DMS79 (cell line): ENCODE measurements at places on chromosomes 3 and 15.

DNA sequence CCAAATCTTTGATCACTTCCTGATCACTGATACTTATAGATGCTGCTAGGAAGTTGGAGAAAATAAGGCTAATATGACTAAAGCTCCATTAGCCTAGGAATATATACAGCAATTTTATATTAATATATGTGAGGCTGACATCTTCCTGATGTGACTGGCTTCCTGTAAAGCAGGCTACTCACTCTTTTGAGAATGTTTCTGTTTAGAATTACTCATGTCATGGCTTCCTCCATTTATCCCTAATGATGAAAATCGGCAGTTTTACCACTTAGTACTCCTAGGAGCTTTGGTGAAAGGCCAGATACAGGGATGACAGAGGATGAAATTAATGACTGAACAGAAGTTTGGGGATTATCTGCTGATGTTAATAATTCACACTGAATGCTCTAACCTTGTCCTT is 3.9 kb upstream of the MAP1A start:
- DNase-seq = no peak

DNA sequence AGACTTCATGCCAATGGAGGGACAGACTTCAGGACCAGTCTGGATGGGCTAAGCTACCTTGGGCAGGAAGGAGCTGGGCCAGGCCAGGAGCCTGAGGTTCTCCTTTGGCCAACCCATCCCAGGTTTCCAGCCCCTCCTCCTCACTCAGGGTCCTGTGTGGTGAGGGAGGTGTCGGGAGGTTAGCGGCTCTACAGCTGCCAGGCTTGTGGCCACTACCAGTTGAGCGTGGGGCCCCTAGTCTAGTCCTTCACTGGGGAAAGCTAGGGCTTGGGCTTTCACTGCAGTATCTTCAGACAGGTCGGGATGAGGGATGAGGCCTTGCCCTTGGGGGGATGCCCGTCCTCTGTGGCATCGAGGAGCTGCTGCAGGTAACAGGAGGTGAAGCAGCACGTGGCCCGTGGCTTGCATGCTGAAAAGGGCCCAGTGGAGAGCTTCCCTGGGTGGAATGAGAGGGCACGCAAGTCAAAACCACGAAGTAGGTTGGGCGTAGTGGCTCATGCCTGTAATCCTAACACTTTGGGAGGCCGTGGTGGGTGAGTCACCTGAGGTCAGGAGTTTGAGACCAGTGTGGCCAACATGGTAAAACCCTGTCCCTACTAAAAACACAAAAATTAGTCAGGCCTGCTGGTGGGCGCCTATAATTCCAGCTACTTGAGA is 8.5 kb upstream of the FANCD2 start:
- no peak for DNase-seq

GRCh38 chr3:41327718-41328117 is 128.4 kb downstream of the CTNNB1 start:
- no peak for DNase-seq

DNA sequence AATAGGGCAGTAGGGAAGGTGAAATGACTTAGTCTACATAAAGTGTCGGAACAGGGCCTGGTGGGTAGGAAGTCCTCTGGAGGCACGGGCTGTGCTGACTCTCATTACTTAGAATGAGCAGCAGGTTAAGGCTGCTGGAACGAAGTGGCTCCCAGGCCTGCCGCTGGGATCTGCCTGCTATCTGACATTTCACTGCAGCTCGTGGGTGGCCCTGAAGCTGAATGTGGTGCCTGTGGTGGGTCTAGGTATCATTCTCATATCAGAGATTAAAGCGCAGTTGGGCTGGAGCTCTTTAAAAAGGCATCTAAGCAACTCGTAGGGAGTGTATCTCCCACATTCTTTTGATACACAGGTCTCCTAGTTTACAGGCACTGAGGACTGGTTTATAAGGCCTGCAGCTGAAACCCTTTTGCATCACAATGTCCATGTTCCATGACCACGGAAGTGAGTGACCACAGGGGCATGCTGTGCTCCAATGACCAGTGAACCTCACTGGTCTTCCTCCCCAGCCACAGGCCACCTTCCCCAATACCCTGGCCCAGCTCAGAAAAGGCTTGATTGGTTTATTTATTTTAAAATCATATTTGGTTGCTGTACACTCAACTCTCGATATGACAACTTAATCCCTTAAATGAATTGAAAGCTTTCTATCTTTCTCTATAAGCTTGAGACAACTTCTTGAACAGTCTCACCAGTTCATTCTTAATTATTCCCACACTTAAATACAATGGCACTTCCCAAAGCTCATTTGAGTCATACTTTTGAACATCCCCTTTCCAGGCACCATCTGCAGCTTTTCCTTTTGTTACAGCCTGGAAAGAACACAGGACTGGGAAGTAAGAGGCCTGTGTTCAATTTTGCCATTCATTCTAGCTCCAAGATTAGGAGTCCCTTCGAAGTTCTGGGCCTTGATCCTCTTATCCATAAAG is 19.0 kb downstream of the ADAMTS9 start:
- no peak for DNase-seq

DNA sequence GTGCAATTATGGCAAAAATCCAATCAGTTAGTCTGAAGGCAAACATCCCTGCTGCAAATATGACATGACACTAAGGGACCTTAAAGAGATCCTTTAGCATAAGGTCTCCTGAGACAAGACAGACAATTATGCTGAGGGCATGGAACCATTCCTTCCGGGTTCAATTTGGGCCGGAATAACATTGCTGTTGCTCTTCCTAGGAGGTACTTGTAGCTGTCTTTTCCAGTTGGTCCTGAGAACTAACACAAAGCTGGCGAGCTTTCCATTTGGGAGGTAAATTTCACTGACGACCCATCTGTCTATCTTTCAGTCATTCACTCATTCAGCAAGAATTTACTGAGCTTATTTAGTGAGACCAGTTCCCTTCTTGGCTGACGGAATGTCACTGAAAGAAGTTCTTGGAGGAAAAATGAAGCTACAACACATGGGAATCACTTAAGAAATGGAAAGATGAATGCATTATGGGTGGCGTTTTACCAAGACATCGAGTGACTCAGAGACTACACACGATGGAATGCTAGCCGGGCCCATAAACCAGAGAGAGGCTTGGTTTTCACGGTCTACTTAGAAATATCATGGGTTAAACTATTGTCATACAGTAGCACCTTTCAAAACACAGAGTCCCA is 215.5 kb downstream of the PDZRN3 start:
- no peak for DNase-seq

DNA sequence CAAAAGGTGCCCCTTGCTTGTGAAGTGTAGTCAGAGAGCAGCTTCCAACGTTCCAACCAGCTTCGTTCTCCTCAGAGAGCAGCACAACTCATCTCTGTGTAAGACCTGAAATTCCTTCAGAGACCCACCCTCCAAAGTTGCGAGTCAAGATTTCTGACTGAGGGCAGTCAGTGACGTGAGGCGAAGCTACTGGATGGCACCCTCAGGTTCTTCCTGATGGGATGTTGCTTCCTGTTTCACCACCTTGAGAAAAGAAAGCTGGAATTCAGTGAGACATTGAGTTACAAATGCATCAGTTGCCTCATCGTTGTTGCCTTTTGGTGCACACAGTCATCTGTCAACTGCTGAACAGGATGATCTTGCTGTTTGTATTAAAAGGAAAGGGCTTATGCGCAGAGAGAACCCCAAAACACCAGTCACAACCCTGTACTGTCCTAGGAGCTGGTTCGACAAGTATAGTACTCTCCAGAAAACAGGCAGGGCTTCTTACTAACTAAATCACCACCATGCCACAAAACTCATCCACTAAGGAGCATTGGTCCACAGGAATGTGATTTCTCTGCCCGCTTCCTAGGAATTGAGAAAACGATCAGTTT is at the start of gene CERS3:
TSS of gene CERS3 (minus strand) at position 118 of the 596 bp plus-strand sequence. CDS start 27,101 bp downstream, outside the sequence.
- DNase-seq = no peak

DNA sequence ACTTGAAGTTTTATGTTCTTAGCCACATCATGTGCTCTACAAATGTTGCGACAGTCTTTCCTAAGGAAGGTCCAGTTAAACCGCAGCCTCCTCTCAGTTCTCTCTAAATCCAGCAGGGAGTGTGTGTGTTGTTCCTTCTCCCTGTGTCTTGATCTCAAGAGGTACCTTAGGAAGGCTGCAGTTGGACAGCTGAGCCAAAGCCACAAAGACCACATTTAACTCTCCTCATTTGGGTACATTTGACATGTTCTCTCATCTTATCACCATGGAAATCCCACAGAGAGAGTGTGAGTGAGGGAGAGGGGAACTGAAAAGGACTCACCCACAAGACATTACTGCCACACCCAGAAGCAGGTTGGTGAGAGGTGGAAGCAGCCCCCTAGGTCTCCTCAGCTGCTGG is 79.5 kb downstream of the CD200R1L start:
- no peak for DNase-seq

DNA sequence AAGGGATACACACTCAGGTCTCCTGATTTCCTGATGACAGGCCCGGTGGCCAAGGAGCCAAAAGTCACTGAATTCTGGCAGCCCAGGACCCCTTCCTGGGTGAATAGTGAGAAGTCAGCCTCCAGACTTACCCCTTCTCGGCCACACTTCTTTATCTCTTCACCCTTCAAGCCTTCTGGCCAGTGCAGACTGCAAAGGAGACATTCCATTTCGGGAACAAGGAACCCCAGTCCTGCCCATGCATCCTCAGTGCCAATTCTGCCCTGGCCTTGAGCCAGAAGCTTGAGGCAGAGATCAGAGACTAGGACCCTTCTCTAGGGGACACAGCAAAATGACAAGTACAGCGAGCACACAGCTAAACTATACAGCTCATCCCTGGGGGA is 28.8 kb downstream of the GRAMD2A start:
- DNase-seq = no peak

GRCh38 chr15:76363251-76363650 is 26.7 kb downstream of the ISL2 start:
- no peak for DNase-seq

- peak; percentile 20 for DNase-seq
Measured at GRCh38 chr3:52533623-52534280, at the start of gene NT5DC2. Gene NT5DC2 (minus strand): TSS chr3:52533857. CDS start chr3:52533737, 120 bp downstream.

DNA sequence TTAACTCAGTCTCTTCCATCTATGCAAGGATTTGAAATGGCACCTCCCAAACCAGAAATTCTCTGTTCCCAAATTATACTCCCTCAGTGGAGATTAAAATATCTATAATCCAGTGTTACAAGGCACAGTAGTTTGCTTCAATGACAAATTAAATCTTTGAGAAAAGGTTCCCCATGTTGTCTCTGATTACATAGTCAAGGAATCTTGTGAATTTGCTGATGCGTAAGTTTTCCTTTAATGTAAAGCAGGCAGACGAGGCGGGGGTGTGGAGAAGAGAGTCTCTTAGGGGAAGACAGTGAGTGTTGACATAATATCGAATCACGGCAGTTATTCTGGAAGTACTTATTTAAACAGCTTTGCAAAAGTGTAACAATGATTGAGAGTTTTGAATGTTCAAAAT is 236.4 kb upstream of the RARB start:
- no peak for DNase-seq

DNA sequence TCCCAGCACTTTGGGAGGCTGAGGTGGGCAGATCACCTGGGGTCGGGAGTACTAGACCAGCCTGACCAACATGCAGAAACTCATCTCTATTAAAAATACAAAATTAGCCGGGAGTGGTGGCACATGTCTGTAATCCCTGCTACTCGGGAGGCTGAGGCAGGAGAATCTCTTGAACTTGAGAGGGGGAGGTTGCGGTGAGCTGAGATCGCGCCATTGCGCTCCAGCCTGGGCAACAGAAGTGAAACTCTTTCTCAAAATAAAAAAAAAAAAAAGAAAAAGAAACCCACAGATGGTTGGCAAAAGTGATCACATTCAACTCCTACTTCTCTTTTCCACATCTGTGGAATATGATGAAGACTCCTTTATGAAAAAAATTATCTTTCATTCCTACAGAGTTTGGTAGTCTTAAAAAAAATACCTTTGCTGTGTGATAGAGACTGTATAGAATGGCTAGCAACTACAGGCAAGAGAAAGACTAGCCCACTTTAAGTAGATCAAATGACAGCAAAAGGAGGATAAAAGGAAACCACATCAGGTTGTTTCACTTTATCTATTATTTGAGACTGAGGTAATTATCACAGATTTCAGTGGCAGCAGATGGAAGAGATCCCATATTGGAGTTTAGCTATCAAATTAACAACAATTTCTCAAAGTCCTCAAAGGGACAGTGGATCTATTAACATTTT is 172.9 kb upstream of the TSPAN3 start:
- no peak for DNase-seq

DNA sequence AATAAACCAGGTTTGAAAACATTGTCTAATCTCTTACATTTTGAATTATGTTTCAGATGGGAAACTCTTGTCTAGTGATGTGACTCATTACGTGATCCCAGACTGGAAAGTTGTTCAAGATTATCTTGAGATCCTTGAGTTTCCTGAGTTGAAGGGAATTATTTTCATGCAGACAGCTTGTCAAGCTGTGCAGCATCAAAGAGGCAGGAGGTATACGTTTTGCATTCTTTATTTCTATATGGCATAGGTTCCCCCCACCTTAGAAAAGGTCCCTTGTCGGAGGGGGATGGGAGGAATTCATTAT is 1.5 kb downstream of the DIS3L start:
- DNase-seq = no peak

GRCh38 chr3:40325465-40325864 is 16.0 kb downstream of the EIF1B start:
- DNase-seq = no peak

DNA sequence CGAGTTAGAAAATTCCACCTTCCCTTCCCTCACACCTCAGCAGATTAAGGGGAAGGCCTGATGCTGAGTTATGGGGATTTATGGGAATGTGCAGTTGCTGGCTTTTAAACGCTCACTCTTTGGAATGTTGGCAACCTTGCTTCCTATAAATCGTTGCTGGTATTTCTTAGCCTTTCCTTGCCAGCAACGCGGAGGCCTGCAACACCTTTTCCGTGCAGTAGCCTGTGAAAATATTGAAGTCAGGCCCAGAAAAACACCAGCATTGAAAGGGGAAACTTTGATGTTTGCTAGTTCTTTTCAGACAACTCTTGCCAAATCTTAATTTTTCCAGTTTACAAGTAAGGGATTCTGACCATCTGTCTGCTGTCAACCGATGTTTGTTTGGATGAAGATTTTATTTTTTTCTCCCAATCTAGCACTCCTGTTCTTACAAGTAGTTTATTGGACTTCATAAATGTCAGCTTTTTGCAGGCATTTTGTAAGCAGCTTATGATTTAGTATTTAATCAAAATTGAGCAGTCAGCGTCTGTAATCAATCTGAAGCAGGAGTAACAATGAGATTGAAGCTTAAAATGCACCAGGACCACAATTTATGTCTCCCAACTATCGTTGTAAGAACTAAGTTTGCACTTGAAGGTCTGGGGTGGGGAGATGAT is 251.0 kb downstream of the RPLP1 start:
- no peak for DNase-seq

DNA sequence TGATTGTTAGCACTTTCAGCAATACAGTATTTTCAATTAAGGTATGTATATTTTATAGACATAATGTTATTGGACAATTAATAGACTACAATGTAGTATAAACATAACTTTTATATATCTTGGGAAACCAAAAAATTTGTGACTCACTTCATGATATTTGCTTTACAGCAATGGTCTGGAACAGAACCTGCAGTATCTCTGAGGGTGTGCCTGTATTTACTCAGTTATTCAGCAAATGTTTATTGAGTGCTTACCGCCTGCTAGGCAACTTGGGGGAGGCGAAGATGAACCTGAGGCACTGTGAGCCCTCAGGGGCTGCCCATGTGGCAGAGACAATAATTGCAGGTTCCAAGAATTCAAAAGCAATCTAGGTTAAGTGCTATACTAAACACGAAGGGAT is 144.8 kb downstream of the GABRB3 start:
- no peak for DNase-seq
